ENCODE measurements at places on chromosomes 4 and X.

GRCh38 chr4:77040854-77041725, 34.7 kb downstream of the CCNI start:
- peak; percentile 47 for DNase-seq

- peak; percentile 54 for DNase-seq
Observed at GRCh38 chrX:39527025-39527424, 570.7 kb downstream of the BCOR start.

DNA sequence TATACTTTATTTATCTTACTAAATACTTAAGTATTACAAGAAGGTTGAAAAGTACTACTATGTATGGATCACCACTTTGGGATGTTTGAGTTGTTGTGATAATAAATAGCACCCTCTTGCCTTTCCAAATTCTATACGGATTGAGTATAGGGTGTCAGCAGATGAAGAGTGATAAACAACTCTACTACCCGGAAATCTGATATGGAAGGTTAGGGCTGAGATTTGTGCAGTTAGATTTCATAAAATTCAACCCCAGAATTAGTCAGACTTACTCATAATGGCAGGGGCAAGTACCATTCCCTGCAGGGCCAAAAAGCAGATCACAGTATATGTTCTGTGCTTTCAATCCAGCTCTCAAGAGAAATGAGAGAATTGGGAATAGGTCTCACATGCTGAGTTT, 1008.9 kb upstream of the PCDH7 start:
- DNase-seq, result no peak

DNA sequence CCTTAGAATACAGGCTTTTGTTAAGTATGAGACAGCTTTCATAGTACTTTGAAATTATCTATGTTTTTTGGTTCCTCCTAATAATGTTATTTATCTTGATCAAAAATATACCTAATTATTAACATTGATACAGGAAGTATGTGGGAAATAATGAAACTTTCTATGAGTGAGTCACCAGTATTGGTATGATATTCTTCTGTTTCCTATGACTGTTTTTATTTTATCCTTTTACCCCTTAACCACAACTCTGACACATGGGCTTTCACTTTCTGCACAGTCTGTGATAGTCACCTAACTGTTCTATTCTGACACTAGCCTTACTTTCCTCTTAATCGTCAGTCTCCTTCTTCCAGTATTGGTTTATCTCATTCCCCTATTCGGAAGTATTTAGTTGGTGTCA, 4.7 kb downstream of the THAP9 start:
- DNase-seq, result peak; percentile 71

DNA sequence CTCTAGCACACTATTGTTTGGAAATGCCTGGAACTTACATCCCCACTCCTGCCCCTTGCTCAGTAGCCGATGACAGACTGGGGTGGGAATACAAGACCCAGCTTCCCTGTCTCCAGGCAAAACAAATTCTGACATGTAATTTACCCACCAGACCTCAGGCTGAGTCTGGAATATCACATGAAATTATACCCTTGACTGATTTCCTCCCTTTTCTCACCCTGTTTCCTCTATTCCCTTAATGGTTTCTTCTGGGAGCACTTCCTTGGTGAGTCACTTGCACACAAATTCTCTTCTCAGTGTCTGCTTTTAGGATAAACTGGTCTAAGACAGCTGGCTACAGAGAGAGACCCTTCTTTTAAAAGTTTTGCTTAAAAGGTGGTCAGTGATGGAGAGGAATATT, 65.8 kb upstream of the DIPK2B start:
- no peak for DNase-seq

GRCh38 chr4:76203541-76203940, 10.1 kb downstream of the SCARB2 start:
- DNase-seq, result no peak

DNA sequence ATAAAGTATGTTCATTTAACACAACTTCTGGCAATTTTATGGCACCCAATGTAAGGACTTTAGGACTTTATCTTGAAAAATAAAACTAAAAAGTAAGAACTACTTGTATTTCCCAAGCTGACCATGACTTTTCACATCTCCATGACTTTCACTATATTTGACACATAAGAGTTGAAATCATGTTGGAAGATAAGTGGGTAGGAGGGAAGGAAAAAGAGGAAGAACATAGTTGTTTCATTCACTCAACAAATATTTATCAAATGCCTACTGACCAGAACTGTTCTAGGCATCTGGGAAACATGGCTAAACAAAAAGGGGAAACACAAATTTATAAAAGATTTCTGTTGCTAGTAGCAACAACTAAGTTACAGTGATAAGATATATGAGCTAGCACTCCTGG, 16.0 kb downstream of the SCLT1 start:
- DNase-seq, result no peak

DNA sequence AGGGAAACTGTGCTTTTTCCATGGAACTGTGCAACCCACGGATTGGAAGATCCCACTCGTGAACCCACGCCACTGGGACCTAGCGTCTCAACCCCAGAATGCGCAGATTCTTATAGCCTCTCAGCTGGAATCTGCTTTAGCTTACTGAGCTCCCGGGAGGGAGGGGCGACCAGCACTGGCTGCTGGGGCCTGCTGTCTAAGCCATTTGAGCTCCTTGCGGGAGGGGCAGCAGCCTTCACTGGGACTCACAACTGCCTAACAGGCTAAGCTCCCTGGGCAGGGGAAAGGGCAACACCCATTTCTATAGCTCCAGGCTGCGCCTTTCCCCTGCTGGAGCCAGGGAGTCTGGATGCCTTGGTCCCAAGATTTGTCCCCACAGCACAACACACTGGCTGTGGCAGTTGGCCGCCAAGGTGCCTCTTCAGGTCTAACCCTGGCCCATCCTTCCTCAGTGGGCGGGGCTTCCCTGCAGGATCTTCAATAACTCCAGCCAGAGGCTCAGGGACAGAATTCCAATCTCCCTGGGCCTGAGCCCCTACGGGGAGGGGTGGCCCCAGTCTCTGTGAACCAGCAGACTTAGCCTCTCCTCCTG, 451.7 kb upstream of the PITX2 start:
- DNase-seq, result no peak

- peak; percentile 26 for DNase-seq
Observed at GRCh38 chr4:72817012-72817411, 248.0 kb upstream of the ADAMTS3 start.

GRCh38 chr4:16289897-16290554, 63.8 kb upstream of the TAPT1 start:
- peak; percentile 62 for DNase-seq

- peak; percentile 80 for DNase-seq
Observed at GRCh38 chrX:155048977-155049619, 21.8 kb downstream of the CMC4 start.

GRCh38 chr4:121686255-121686654, 10.5 kb downstream of the ANXA5 start:
- no peak for DNase-seq

GRCh38 chr4:82388405-82388804, 14.6 kb upstream of the HNRNPD start:
- DNase-seq, result no peak

Data from choroid plexus epithelial cell (primary cell).